ENCODE measurements at places on chromosomes 6 and 20.

GRCh38 chr6:105504706-105505105 lies 101.8 kb upstream of the PREP start:
- no peak for DNase-seq

GRCh38 chr20:2237059-2237458 lies 58.7 kb upstream of the TGM3 start:
- DNase-seq, result no peak

DNA sequence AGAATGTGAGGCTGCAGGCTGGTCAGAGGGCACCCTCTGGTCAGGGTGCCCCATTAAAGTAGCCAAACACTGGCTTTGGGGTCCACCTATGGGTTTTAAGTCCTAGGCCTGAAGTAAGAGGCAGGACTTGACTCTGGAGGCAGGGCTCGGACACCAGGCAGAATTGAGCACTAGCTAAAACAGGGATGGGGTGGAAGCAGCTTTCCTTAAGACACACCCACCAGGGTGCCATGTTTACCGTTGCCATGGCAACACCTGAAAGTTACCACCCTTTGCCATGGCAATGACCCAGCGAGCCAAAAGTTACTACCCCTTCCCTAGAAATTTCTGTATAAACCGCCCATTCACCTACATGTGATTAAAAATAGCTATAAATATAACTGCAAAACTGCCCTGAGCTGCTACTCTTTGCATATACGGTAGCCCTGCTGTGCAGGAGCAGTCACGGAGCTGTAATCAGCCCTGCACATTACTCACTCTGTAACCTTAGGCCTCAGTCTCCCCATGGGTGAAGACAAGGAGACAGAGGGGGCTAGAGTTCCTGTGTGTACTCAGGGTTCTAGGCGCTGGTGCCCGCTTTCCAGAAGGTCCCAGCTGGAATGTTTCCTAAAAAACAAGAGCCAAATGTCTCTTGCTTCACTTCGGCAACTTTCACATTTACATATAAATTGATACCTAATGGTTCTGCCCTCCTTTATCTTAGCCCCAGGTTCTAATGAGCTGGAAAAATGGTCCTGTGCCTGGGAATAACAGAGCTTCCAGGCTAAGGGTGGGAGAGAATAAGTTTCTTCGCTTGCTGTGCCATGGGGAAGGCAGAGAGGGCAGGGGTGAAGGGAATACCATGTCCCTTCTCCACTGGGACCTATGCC lies 27.2 kb upstream of the SRSF6 start:
- DNase-seq, result peak; percentile 0

DNA sequence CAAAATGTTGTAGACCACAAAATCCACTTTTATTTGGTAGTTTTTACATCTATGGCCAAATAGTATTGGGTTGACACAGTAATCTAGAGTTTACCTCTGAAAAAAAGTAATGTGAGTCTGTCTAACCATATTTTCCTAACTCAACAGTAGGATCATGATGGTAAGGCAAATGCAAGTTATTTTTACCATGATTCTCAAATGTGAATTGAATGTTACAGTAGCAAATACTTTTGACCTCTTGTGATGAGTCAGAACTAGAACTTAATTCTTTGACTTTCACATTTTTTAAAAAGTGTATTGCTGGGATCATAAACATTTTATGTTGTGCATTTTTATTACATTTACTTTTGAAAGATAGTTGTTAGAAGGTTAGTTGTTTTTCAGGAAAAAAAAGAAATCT lies 22.0 kb downstream of the RNF146 start:
- DNase-seq, result no peak

- no peak for DNase-seq
Measured at GRCh38 chr20:8918145-8918544, 150.7 kb upstream of the PLCB4 start.

DNA sequence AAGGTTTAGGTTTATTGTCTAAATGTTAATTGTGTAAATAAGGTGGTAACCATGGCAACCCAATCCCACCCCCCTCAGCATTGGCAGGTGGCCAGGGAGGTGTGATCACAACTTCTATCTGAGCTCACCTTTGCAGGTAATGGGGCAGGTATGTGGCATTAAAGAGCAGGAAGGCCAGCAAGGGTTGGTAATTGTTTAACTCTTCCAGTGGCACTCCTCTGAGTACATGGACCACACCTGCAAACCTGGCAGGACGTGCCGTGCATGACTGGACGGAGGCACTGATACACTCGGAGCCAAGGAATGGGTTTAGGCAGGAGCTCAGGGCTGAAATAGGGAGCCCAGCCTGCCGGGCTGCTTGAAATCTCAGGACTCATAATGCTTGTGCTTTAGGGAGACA lies 107.0 kb upstream of the BMP2 start:
- DNase-seq, result no peak

DNA sequence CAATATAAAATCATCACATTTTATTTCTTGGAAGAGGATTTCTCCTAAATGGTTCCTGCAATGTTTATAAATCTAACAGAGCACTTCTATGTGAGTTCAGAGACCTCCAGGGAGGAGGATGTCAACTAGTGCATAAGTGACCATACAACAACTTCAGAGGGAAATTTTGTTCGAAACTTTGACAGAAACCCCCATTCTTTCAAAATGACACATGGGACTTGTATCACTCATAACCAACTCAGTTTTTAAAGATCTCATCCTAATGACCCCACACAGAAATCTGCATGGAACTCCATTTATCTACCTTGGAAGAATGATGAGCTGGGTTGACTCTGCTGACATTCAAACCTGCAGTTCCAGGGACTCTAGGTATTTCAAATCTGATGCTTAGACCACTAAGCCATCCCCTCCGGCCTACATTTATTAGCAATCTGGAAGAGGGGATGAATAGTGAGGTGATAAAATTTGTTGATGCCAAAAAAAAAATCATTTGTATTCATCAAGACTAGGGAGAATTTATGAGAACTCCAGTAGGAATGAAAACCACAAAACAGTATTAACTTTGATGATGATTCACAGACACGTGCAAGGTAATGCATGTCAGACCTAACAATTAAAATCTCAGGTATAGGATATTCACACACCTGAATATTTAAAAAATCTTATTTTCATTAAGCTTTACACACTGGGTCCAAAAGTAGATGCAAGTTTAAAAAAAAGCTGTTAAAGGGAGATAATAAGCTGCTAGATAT lies 153.0 kb downstream of the REV3L start:
- DNase-seq, result no peak

GRCh38 chr6:2078888-2079287 lies 166.5 kb downstream of the GMDS start:
- DNase-seq, result no peak

DNA sequence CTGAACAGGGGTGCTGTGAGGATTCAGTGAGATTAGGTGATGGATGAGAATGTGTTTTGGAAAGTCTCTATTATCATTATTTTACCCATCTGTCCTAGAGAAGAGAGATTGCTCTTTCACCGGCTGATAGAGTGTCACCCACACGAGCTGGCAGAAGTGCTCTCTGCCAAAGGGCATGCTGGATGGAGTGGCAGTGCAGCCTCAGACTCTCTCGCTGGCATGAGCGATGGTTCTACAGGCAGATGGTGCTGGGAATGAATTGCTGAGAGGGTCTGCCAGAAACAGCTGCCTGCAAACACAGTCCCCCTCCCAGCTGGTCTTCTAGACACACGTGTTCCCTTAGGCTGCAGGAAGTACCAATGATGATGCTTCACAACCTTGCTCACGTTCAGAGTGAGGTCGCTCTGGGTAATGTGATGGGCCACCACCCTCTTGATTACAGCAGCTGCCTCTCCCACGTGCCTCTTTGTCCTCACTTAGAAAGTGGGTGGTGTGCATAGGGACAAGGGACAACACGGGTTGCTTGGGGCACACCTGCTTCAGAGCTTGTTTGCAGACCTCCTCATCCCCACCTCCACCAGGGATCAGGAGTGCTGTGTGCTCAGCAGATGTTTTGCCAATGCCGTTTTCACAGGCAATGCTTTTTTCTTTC lies 84.7 kb downstream of the FOXA2 start:
- DNase-seq, result no peak

- DNase-seq, result no peak
Measured at GRCh38 chr6:88702956-88703556, 260.4 kb downstream of the RNGTT start.

DNA sequence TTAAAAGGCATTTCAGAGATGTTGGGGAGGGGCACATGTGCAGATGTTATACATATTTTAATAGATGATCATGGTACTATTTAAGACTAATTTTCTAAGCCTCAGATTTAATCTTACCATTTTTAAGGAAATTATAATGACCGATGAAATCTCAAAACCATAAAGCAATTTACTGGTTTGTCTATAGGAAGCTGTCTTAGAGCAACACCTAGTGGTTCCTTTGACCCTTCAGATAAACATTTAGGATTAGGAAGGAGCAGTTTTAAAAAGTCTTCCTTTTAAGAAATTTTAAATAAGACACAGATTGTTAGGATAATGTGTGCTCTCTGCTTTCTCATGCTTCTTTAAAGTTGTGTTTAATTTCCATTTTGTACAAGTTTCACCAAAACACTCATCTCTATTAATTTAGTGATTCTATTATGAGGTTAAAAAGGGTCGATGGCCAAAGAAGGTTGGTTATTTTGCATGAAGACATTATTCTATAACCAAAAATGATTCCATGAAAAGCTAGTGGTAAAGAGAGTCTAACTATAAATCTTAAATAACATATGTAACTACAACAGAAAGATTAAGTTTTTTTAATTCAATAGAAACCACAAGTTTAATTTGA lies 376.4 kb downstream of the HACE1 start:
- no peak for DNase-seq

DNA sequence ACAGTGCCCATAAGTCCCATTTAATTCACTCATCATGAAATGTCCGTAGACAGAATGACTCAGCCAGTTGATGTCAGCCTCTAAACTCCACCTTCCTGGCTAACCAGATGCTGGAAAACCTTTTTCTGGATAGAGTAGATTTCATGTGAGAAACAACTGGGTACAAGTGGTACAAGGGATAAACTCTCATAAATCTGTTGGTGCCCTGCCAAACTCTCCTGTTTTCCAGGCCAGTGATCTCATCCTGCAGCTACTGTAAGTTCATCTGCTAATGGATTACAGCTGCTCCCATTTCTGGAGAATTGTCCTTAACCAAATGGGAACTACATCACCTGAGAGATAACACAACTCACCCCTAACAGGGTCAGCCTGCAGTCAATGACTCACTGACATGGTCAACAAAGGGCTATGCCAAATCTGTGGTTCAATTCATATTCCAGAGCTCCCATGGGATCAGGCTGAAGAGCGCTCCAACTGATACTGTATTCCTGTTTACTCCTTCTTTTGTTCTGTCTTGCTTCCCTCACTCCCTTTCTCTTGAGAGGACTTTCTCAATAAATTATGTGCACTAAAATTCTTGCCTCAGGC lies 210.1 kb upstream of the HDDC2 start:
- no peak for DNase-seq

DNA sequence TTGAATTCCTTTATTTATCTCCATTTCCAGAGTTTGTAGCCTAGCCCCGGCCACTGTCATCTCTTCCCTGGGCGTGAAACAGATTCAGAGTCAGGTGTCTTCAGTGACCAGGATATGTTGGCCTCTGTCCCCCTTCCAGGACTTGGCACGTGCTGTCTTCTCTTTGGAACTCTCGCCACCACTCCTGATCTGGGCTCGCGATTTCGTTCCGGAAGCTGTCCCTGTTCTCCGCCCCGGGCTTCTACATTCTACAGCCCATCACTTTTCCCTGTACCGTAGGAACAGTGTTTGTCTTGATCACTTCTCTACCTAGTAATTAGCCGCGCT lies 739 bp downstream of the GSS start:
- no peak for DNase-seq

GRCh38 chr20:62887860-62888239 lies 26.2 kb upstream of the TCFL5 start:
- no peak for DNase-seq

- no peak for DNase-seq
Measured at GRCh38 chr20:19815553-19815991, 57.5 kb downstream of the RIN2 start.

- DNase-seq, result no peak
Measured at GRCh38 chr6:21033575-21034026, 499.3 kb downstream of the CDKAL1 start.
